HL-60 (cell line): ENCODE measurements at places on chromosomes 12 and 14.

DNA sequence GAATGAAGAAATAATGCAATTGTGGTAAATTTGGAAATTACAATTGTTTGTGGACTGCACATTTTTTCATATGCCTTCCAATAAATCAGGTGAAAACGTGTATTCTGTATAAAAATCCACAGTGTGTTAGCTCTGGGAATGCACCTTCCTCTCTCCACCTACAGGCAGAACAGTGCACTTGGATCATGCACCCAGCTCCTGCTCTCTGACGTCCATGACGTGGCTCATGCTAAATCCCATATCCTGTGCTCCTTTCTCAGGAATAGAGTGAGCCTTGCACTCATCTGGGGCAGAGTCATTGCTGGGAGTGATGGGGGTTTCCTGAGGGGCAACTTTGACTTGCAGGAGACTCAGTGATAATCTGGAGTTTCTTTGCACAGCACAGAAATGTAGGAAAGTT lies 1282.1 kb downstream of the TMEM121 start:
- DNase-seq = no peak

DNA sequence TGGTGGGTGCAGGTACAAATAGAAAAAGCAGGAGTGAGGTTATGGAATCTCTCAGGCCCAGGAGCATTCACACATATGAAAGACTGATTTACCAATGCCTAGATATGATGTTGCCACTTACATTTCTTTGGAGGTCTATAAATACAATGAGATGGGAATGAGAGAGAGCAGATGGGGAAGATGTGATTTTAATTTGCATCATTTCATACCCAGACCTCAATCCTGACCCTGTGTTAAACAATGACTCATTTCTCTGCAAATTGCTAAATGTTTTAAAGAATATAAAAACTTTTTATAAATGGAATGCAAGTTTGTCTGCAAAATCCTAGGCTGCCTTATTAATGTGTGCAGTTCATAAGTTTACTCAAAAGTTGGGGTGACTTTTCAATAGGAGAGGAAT lies 38.6 kb upstream of the GNG2 start:
- no peak for DNase-seq

GRCh38 chr12:69688021-69688420 lies 11.1 kb downstream of the BEST3 start:
- DNase-seq = no peak

DNA sequence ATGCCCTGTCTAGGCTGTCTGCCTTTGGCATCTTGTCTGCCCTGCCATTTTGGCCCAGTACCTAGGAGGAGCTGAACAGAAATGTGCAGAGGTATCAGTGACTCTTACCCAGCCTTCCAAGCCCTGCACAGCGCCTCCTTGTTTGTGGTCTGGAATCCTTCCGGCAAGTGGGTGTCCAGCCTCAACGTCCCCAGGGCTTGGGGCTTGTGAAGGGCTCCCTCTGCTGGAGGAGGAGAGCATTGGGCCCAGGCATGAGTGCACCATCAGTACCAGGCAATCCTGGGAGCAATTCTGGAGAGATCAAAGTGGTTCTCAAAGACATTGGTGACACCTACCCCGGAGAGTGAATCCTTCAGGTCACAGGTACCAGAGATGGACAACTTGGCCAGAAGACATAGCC lies 2.4 kb upstream of the TCL1B start:
- peak; percentile 14 for DNase-seq

GRCh38 chr14:91396013-91396660 lies 21.5 kb downstream of the CCDC88C start:
- peak; percentile 52 for DNase-seq

DNA sequence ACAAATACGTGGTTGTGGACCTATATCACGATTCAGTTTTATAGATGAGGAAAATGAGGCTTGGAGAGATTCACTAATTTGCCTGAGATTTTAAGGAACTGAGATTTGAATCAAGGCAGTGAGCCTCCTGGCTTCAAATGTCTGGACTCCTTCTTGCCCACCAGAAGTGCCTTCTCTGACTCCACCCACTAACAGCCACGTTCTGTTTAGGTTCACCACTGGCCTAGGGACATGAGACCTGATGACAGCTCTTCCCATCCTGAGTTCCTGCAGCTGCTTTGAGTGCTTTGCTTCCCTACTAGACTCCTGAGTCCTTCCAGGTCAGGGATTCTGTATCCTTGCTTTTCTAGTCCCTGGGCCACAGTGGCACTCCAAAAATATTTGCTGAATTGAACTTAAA lies 57.1 kb downstream of the PLBD1 start:
- DNase-seq = no peak

DNA sequence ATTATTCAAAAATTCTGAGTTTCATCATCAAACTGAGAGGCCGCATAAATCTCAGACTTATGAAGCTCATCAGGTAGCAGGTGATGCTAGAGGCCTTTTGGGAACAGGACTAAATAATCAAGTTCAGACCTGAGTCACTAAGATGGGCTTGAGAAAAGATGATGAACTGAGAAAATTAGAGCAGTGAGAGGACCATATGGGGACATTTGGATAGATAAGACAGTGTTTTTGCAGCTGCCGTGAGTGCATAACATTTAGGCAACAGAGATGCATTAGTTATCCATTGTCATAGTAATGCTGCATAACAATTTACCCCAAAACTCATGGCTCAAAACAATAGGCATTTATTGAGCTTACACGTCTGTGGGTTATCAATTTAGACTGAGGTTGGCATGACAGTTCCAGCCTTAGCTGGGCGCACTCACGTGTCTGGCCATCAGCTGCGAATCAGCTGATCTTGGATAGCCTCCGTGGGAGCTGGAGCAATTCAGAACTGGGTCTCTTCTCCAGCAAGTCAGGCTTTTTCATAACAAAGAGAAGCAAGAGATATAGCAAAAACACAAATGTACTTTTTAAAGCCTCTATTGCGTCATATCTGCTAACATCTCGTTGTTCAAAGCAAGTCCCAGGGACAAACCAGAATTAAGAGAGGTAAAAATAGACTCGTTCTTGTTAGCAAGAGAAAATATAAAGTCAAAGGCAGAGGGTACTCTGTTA lies 72.8 kb downstream of the CAPZA3 start:
- no peak for DNase-seq

- no peak for DNase-seq
Observed at GRCh38 chr14:89093083-89093730, 268.8 kb downstream of the TTC8 start.

DNA sequence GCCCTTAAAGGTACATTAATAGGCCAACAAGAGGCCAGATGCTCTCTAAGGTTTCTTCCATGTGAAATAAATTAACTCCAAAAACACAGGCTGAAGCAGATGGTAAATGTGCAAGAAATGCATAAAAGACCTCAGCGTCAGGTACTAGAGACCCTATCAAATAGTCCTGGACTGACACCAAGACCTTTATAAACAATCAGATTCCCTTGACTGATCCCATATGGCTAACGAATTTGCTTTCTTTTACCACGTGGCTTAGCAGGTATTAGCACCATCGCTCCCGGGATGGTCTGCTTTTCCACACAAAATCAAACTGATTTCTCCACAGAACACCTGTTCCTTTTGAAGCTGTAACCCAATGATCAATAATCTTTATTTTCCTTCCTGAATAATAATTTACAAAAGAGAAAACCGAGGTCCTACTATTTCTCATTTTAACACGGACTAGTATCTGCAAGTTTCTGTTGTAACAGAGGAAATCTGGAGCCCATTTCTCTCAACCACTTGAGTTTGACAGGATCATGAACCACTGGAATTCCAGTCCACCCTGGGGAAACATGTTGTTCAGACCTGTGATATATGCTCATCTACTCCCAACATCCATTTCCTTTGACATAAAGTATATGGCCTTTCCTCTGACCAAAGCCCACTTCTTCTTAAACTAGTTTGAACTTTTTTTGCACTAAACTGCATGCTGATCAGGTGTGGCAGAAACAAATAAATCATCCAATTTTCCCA lies 48.2 kb upstream of the DAAM1 start:
- DNase-seq = no peak

DNA sequence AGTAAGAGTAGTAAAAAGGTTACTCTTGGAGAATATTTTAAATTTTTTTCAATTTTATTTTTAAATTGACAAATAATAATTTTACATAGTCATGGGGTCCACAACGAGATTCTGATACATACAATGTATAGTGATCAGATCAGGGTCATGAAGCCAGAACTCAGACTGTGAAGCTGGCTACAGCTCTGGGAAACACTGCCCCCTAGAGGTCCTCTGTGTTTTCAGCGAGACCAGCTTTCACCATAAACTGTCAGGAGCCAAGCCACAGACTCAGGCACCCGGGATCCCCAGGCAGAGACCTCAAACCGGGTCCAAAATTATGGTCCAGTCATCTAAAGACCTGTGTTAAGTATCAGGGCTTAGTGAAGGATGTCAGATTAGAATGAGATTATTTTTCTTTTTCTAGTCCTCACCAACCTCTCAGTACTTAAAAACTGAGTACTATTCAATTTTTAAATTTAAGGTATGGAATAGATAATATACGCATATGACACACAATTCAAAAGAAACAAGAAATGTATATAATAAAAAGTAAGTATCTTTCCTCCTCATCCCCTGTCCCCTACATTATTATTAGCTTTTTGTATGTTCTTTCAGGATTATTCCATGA lies 397.1 kb downstream of the MDGA2 start:
- DNase-seq = peak; percentile 23

DNA sequence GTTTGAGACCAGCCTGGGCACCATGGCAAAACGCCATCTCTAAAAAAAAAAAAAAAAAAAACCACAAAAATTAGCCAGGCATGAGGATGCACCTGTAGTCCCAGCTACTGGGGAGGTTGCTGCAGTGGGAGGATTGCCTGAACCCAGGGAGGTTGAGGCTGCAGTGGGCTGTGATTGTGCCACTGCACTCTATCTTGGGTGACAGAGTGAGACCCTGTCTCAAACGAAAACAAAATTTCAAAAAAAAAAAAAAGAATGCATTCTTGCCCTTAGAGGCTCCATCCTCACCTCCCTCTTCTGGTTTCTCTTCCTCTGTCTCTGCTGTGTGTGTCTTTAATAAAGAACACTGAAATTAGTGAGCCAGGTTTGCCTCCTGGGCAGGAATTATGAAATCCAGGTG lies 107.8 kb downstream of the VCPKMT start:
- DNase-seq = no peak

GRCh38 chr12:64883264-64884163 lies 59.1 kb downstream of the TBC1D30 start:
- DNase-seq = no peak

DNA sequence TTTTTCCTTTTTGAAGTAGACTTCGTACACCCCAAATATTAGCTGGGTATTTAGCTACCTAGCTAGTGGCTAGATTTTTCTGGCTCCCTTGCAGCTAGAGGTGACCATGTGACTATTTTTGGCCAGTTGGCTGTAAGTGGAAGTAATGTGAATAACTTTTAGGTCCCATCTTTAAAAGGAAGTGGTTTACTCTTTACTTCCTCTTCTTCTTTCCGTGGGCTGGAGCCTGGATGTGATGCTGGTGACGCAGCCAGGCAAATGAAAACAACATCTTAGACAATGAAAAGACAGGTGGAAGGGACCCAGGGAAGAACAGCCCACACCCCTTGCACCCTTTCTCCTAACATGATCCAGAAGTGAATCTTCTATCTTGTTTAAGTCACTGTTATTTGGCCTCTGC lies 245.5 kb downstream of the ATP23 start:
- DNase-seq = peak; percentile 41

GRCh38 chr12:89702503-89702902 lies 6.1 kb downstream of the ATP2B1 start:
- DNase-seq = no peak

- DNase-seq = no peak
Observed at GRCh38 chr14:99073431-99073830, 198.6 kb downstream of the BCL11B start.

GRCh38 chr12:21975293-21975692 lies 34.1 kb upstream of the ABCC9 start:
- no peak for DNase-seq

DNA sequence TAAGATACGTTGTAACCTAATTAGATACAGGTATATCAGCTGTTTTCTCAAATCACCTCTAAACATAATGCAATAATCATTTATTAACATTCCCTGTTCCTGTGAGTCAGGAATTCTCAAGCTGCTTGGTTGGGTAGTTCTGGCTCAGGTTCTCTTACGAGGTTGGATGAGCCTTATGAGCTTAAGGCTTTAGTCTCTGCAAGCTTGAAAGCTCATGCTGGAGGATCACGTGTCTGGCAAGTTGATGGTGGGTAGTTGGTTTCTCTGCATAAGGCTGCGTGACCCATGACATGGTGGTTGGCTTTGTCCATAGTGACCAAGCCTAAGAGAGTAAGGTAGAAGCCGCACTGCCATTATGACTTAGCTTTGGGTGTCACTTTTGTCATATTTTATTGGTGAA lies 62.0 kb downstream of the PLEKHA5 start:
- no peak for DNase-seq

GRCh38 chr12:114119316-114119715 lies 153.2 kb upstream of the RBM19 start:
- DNase-seq = no peak
